ENCODE measurements at places on chromosomes 2 and 18.
A peak's percentile ranks its signal among the peaks of the same experiment; 100 is the strongest.

DNA sequence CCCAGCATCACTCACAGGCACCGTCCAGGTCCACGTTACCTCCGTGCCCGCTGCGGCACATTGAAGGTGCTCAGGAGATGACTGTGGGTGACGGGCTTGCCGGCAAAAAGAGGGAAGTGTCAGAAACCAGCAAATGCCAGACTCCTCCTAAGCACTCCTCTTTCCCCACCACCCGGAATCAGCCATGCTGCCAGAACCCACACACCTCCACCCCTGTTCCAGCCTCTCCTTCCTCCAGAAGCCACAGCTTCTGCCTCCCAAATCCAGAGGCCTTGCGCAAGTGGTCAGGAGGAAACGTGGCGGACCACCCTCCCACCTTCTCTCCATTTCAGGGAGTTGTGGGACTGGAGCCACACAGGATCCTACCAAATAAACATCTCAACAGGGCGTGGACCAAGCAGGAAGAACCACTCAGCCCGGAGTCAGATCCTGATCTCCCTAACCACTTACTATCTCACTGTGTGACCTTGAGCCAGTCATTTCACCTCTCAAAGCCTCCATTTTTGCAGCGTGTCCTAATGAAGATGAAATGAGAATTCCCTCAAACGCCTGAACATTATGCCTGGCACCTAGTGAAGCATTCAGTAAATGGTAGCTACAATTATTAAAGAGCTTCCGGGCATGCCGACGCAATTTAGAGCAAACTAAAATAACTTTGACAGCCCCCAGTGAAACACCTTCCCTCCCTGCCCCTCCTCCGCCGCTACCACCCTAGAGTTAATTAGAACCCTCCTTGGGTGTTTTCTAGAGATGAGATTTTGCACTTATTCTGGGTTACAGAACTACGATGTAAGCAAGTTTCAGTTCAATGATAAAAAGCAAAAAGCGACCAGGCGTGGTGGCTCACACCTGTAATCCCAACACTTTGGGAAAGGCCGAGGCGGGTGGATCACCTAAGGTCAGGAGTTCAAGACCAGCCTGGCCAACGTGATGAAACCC, 32.9 kb downstream of the SMAD7 start:
- no peak for DNase-seq

- peak; percentile 94 for DNase-seq
Measured at GRCh38 chr2:30686000-30686399, 121.2 kb downstream of the CAPN13 start.

DNA sequence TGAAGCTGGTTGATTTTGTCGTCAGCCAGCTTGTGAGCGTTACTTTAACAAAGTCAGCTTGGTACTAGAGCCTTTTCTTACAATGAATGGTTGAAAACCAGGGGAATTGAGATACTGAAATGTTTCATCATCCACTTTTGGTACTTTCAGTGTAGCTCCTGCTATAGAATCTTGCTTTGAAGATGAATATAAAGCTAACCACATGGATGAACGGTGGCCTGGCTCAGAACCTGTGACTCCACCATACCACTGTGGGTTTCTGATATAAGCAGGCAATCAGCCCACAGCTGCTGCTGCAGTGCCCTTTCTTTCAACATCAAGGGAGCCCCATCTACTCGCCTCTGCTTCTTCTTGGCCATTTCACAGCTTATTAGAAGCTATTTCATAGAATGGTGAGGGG, 53.2 kb upstream of the GPR45 start:
- no peak for DNase-seq

- DNase-seq = peak; percentile 63
Measured at GRCh38 chr18:80171054-80171872, 62.2 kb downstream of the ADNP2 start.

DNA sequence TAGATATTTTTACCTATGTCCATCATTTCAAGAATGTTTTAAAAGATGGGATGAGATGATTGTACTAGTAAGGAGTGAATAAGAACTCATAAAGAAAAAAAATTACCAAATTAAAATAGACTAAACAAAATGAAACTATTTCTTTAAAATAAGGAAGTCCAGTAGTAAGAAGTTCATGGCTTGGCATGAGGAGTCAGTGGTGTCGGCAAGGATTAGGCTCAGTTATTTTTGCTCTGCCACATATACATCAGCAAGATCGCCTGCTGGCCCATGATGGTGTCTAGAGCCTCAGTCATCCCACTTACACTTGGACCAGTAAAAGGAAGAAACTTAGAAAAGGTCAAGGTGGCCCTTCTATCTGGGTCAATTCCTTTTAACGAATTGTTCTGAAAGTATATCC, 300.9 kb upstream of the SLC8A1 start:
- no peak for DNase-seq

DNA sequence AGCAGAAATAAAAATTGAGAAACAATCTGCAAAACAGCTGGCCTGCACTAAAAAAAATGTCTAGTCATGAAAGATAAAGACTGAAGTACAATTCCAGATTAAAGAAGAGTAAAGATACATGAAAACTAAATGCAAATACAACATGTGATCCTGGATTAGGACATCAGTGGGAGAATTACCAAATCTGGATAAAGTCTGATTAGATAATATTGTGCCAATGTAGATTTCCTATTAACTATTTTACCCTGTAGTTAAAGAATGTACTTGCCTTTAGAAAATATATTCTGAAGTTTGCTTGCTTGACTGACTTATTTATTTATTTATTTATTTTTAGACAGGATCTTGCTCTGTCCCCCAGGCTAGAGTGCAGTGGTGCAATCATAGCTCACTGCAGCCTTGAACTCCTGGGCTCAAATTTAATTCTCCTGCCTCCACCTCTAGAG, 58.7 kb downstream of the ASXL2 start:
- DNase-seq = no peak

GRCh38 chr2:239312741-239313667, 87.8 kb downstream of the HDAC4 start:
- DNase-seq = no peak

DNA sequence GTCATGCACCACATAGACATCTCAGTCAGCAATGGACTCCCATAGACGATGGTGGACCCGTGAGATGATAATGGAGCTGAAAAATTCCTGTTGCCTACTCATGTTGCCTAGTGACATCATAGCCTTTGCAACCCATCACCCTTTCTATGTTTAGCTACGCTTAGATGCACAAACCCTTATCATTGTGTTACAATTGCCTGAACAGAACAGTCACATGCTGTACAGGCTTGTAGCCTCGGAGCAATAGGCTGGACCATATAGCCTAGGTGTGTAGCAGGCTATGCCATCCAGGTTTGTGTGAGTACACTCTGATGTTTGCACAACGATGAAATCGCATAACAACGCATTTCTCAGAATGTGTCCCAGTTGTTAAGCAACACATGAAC, 221.6 kb downstream of the ALPK2 start:
- peak; percentile 69 for DNase-seq

- no peak for DNase-seq
Measured at GRCh38 chr2:8753609-8754008, 71.8 kb downstream of the ID2 start.

- peak; percentile 79 for DNase-seq
Measured at GRCh38 chr2:120879431-120880295, 144.0 kb downstream of the GLI2 start.

DNA sequence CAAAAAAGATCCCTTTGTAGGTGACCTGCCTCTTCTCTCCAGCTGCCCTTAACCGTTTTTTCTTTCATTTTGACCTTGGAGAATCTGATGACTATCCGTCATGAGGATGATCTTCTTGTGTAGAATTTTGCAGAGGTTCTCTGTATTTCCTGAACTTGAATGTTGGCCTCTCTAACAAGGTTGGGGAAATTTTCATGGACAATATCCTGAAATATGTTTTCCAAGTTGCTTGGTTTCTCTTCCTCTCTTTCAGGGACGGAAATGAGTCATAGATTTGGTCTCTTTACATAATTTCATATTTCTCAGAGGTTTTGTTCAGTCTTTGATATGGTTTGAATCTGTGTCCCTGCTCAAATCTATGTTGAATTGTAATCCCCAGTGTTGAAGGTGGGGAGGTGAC, 34.0 kb downstream of the ZC3H8 start:
- DNase-seq = peak; percentile 33

Data from DMS53 (cell line).